Stimulated activated CD4-positive, alpha-beta T cell treated with anti-CD3 and anti-CD28 coated beads, Interleukin-12 subunit alpha, Interleukin-12 subunit beta, amount 100 ng/mL, for 24 hours (primary cell): ENCODE measurements at places on chromosomes 1 and 21.

DNA sequence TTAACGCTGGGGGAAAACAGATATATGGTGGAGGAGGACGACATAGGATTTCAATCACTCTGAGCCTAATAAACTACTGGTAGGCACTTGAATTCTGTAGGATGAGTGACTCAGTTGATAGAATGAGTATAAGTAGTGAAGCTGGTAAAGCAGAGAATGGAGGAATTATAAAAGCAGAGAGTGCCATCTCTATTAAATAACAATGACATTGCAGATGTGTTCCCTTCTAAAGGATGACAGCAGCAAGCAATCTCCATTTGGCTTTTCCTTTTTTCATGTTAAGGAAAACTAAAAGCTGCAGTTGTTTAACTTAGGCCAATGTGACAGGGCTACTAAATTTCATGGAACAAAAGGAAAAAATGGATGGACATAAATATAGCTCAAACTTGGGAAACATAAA lies 17.5 kb downstream of the ZBTB8OS start:
- no peak for DNase-seq

GRCh38 chr1:20956272-20956671 lies 169.2 kb upstream of the HP1BP3 start:
- DNase-seq, result no peak

- no peak for DNase-seq
Measured at GRCh38 chr1:242187171-242187570, 188.3 kb upstream of the MAP1LC3C start.

DNA sequence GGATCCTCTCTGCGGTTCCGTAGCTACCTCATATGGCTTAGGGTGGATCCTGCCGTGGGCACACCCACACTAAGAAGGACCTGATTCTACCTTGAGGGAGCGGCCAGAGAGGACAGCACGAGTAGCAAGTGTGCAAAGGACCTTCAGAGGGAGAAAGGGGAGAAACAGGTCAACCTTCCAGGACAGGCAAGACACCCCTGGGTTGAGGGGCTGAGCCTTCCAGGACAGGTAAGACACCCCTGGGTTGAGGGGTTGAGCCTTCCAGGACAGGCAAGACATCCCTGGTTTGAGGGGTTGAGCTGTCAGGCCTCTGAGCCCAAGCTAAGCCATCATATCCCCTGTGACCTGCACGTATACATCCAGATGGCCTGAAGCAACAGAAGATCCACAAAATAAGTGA lies 23.1 kb upstream of the PDPN start:
- DNase-seq, result no peak
